ENCODE measurements at places on chromosomes 12 and 14.

- no peak for DNase-seq
These were observed 44.7 kb upstream of the ATP23 start for GRCh38 chr12:57896434-57897201.

DNA sequence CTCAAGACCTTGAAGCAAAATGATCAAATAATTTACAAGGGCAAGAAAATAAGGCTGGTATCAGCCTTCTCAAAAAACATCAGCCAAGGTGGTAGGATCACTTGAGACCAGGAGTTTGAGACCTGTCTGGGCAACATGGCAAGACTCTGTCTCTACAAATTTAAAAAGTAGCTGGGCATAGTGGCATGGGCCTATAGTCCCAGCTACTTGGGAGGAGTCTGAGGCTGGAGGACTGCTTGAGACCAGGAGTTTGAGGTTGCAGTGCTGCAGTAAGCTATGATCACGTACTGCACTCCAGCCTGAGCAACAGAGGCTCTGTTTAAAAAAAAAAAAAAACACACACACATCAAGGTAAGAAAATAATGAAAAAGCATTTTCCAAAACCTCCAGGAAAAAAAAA is 22.1 kb downstream of the SEC23A start:
- no peak for DNase-seq

GRCh38 chr12:120771097-120771496 is 45.5 kb downstream of the ACADS start:
- DNase-seq, result no peak

GRCh38 chr12:130827432-130827831 is 11.6 kb downstream of the STX2 start:
- no peak for DNase-seq

GRCh38 chr14:51653775-51654532 is 2.2 kb downstream of the FRMD6 start:
- no peak for DNase-seq

DNA sequence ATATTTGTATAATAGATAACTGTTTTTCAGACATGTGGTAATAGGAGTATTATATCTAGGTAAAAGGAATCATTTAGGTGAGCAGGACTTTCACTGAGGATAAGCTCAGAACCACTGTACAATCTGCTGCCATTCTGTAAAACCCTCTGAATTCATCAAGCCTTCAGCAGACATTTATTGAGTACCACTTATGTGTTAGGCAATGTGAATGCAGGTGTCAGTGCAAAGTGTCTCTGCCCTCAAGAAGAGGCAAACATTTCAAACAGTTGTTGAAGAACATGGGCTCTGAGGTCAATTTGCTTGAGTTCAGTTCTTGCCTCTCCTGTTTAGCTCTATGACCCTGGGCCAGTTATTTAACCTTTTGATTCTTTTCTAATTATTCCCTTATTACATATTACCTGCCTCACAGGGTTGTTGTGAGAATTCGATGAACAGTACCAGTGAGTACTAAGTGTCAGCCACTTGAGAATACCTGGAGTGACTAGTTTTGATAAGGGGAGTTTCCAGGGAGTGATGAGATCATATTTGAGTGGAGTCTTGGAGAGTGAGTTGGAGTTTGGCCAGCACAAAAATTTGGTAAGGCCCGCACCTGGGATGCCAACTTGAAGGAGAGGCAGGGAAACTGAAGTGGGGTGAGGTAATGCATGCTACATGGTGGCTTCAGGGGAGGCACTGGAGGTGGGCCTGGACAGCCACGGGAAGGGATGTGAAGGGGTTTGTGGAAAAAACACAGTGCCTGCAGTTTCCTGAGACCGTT is 33.7 kb downstream of the RASSF8 start:
- no peak for DNase-seq

All from NCI-H1436 treated with DMSO at 0.1 percent for 48 hours (cell line).